ENCODE measurements at places on chromosomes 12 and 14.

DNA sequence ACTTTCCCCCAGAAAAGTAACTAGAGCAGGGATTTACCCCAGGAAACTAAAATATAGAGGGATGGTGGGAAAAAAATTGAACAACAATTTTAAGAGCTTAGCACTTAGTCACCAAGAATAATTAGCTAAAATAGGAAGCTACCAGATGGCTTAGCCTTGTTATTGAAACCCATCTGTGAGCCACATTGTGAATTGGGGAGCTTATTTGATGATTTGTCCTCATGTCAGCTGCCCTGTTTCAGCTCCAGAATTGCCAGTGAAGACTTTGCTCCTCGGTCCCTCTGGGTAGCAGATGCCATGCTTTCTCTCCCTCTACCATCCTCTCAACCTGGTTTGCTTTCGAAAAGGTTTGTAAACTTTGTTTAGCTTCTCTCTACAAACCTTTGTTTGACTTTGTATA, 67.7 kb upstream of the PTHLH start:
- DNase-seq = no peak

DNA sequence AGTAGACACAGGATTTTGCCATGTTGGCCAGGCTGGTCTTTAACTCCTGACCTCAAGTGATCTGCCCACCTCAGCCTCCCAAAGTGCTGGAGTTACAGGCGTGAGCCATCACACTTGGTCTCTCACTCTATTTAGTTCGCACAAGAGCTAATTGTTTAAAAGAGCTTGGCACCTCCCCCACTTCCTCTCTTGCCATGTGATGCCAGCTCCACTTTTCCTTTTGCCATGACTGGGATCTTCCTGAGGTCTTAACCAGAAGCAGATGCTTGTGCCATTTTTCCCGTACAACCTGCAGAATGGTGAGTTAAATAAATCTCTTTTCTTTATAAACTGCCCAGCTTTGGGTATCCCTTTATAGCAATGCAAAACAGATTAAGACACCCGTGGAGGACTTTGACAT, 200.1 kb upstream of the FRMD6 start:
- DNase-seq = no peak

- DNase-seq = no peak
These were observed 104.0 kb downstream of the GCH1 start for GRCh38 chr14:54798465-54799124.

DNA sequence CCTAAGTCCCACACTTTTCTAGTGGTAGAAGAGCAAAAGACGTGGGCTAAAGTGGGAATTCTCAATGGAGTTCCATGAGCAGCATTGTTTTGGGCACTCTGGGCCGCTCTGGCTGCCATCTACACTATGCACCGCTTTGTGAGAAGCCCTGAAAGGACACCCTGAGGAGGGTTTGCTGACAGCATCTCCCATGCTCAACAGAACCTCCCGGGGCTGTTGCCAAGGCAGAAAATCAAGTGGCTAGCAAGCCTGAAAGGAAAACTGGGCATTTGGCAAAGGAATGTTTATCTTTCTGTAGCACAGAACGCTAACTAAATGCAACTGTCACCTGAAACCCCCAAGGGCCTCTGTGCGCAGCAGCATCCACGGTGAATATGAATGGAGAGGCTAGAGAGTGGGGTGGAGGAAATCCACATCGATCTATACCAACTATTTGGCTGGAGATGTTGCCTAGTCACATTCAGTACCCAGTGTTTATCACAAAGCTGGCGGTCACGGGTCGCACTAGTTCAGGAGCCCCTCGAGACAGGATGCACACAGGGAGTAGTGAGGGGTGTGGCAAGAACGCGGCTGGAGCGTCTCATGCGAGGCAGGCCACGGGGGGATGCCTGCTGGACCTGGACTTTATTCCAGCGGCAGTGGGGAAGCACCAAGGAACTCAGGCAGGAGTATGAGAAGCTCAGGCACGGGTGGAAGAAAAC, 14.2 kb downstream of the APPL2 start:
- DNase-seq = no peak

GRCh38 chr12:104643819-104644669, 187.3 kb downstream of the CHST11 start:
- DNase-seq = no peak
